ENCODE measurements at places on chromosomes 7 and 10. TPM values are rescaled to one million over a fixed set of nuclear protein-coding genes. Genes with fewer than 3 reads are reported as not detected.

GIMAP5 gene
- total RNA-seq, result 17.2 TPM

DNA sequence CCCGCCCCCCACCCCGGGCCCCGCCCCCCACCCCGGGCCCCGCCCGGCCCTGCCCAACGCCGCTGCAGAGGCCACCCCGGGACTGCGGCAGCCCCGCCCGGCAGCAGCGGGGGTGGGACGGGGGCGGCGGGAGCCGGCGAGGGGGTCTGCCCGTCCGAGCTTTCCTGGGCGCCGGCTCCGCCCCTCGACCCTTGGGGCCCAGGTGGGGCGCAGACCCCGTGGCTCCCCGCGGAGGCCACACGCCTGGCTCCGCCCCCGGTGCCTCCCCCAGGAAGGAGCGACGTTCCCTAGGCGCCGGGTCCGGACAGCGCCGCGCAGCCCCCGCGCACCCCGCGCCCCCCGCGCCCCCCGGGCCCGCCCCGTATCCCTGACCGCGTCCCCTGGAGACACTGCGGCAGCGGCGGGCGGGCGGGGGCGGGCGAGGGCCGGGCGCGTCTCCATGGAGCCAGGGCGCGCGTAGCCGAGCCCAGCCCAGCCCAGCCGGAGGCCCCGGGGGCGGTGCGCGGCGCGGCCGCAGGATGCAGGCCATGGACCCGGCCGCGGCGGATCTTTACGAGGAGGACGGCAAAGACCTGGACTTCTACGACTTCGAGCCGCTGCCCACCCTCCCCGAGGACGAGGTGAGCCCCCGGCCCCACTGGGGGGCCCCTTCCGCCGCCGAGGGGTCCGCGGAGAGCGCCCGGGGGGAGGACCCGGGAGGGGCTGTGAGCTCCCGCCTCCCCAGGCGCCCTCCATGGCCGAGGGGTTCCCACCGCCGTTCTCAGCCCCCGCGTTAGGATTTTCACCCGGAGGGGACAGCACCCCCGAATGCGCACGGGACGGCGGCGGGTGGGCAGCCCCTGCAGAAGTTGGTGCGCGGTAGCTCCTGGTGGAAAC lies at the start of gene KNDC1:
TSS of gene KNDC1 (plus strand) at position 270 of the 876 bp plus-strand sequence. CDS start at position 519, 249 bp downstream.
- H3K36me3 ChIP-seq, result no peaks in the 10 kb centered on the region
- H3K4me1 ChIP-seq, result peaks cover 22% of the 10 kb centered on the region
- H3K27me3 ChIP-seq, result peaks cover 73% of the 10 kb centered on the region

SFXN3 gene
- 17.5 TPM for total RNA-seq

- no peaks in the 10 kb centered on the region for H3K4me1 ChIP-seq
- H3K4me3 ChIP-seq, result no peak overlapping the region
- no peaks in the 10 kb centered on the region for H3K27me3 ChIP-seq
- no peaks in the 10 kb centered on the region for H3K36me3 ChIP-seq
- H3K27ac ChIP-seq, result no peak overlapping the region
Measured at GRCh38 chr10:65968871-65969270, 957.0 kb upstream of the LRRTM3 start.

DNA sequence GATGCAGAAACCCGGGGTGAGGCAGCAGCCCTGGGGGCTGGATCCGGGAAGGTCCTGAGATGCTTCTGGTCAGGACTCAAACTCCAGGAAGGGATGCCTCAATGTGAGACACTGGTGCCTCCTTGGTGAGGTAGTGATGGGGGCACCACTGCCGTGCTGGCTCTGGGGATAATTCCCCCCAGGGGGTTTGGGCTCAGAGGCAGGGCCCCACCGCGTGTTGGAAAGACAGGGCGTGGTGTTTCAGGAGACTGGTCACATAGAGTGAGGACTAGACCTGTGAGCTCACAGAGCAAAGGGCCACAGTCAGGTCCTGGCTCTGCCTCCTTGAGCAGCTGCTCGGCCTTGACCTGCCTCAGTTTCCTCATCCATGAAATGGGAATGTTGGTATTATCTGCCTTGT lies 361.9 kb downstream of the GLRX3 start:
- H3K36me3 ChIP-seq, result no peaks in the 10 kb centered on the region
- H3K27me3 ChIP-seq, result no peaks in the 10 kb centered on the region
- no peak overlapping the region for H3K4me3 ChIP-seq

CALHM3 gene
- not detected for total RNA-seq

- H3K4me3 ChIP-seq, result no peak overlapping the region
- H3K27ac ChIP-seq, result no peak overlapping the region
- H3K4me1 ChIP-seq, result no peaks in the 10 kb centered on the region
- DNase-seq, result no peak
- H3K27me3 ChIP-seq, result no peaks in the 10 kb centered on the region
- no peaks in the 10 kb centered on the region for H3K36me3 ChIP-seq
Measured at GRCh38 chr7:92602352-92603088, 12.3 kb upstream of the FAM133B start.

DNA sequence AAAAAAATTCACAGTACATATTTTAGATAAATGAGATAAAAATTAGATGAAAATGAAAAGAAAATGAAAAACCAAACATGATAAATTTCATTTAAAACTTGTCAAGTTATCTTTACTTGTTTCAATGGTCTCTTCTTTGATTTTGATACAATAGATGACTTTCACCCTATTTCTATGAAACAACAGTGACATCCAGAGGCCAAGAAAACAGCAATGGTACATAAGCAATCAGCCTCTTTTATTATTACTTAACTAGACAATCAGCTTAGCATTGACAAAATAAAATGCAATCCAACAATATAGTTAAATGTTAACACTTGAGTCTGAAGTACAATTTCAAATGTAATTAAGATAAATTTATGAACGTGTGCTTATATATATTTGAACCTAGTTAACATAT lies 74.8 kb upstream of the GPR37 start:
- DNase-seq, result no peak
- H3K4me3 ChIP-seq, result no peak overlapping the region
- no peaks in the 10 kb centered on the region for H3K27me3 ChIP-seq
- no peaks in the 10 kb centered on the region for H3K4me1 ChIP-seq
- no peaks in the 10 kb centered on the region for H3K36me3 ChIP-seq
- no peak overlapping the region for H3K27ac ChIP-seq

DNA sequence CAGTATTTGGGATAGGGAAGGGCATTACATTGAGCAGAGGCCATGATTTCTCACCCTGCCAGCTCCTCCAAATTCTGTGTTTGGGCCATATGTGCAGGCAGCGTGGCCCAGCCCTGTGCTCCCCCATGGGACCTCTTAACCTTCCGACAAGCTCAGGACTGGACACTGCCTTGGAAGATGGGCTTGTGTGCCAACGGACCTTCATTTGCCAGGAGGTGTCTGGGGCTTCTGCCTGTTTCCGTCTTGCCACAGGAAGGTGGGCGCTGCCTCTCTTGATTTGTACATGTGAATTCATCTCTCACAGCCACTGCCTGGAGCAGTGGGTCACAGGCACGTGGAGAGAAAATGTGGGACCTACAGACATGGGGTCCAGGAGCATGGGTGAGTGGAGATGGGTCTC lies 272.6 kb downstream of the CCSER2 start:
- no peak overlapping the region for H3K27ac ChIP-seq
- H3K4me1 ChIP-seq, result no peaks in the 10 kb centered on the region
- H3K27me3 ChIP-seq, result no peaks in the 10 kb centered on the region
- no peak overlapping the region for H3K4me3 ChIP-seq
- H3K36me3 ChIP-seq, result no peaks in the 10 kb centered on the region

DNA sequence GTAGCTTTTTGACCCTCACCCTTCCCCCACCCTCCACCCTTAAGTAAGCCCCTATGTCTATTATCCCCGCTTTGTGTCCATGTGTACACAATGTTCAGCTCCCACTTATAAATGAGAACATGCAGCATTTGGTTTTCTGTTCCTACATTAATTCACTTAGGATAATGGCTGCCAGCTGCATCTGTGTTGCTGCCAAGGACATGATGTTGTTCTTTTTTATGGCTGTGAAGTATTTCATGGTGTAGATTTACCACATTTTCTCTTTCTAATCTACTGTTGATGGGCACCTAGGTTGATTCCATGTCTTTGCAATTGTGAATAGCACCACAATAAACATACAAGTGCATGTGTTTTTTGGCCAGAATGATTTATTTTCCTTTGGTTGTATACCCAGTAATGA lies 232.2 kb downstream of the CACNA2D1 start:
- no peaks in the 10 kb centered on the region for H3K36me3 ChIP-seq
- DNase-seq, result no peak
- no peaks in the 10 kb centered on the region for H3K27me3 ChIP-seq
- H3K4me1 ChIP-seq, result no peaks in the 10 kb centered on the region
- H3K4me3 ChIP-seq, result no peak overlapping the region

DNA sequence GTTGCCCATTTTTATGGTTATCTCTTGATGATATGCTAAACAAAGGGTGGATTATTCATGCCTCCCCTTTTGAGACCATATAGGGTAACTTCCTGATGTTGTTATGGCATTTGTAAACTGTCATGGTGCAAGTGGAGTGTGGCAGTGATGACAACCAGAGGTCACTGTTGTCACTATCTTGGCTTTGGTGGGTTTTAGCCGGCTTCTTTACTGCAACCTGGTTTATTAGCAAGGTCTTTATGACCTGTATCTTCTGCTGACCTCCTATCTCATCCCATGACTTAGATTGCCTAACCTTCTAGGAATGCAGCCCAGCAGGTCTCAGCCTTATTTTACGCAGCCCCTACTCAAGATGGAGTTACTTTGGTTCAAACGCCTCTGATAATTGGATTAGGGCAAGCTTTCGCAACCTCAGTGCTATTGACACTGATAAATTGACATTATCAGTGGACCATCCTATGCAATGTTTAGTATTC lies 36.9 kb downstream of the BAG3 start:
- H3K27ac ChIP-seq, result no peak overlapping the region
- H3K4me1 ChIP-seq, result peaks cover 5% of the 10 kb centered on the region
- DNase-seq, result no peak
- no peaks in the 10 kb centered on the region for H3K36me3 ChIP-seq

- H3K36me3 ChIP-seq, result no peaks in the 10 kb centered on the region
- no peaks in the 10 kb centered on the region for H3K4me1 ChIP-seq
Measured at GRCh38 chr7:46512891-46513413, 591.9 kb upstream of the IGFBP3 start.

Measured in sigmoid colon (tissue), 7 donors.